Fibroblast of the conjunctiva (primary cell): ENCODE measurements at places on chromosomes 5 and 9.
A peak's percentile ranks its signal among the peaks of the same experiment; 100 is the strongest.

GRCh38 chr5:81161012-81161601, 72.0 kb upstream of the CKMT2 start:
- DNase-seq = no peak

GRCh38 chr5:140502834-140503233, 44.6 kb upstream of the EIF4EBP3 start:
- no peak for DNase-seq

- no peak for DNase-seq
These were observed 155.7 kb upstream of the FBN2 start for GRCh38 chr5:128693764-128694163.

GRCh38 chr5:63962279-63962678, at the start of gene HTR1A:
TSS of gene HTR1A (minus strand) at chr5:63962445. CDS start at chr5:63961719, 726 bp downstream.
- no peak for DNase-seq

DNA sequence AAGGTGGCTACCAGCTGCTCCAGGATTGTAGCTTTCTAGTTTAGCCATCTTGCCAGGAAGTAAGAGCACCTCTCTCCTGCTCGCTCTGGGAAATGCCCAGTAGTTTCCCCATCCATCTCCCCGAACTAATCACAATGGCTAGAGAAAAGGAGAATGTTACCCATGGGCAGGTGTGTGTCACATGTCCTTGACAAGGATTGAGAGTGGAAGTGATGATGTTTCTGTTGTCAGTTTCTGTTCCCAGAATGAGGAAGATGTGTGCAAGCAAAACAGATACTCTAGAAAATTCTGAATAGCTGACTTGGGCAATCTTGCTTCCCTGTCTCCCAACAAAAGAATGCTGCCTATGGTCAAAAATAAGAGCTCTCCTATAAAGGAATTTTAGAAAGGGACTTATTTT, 429.5 kb downstream of the EBF1 start:
- DNase-seq = no peak

GRCh38 chr9:70589571-70590314, 175.3 kb upstream of the KLF9 start:
- DNase-seq = peak; percentile 66

- no peak for DNase-seq
These were observed 197.1 kb downstream of the CDH18 start for GRCh38 chr5:19790829-19791466.

DNA sequence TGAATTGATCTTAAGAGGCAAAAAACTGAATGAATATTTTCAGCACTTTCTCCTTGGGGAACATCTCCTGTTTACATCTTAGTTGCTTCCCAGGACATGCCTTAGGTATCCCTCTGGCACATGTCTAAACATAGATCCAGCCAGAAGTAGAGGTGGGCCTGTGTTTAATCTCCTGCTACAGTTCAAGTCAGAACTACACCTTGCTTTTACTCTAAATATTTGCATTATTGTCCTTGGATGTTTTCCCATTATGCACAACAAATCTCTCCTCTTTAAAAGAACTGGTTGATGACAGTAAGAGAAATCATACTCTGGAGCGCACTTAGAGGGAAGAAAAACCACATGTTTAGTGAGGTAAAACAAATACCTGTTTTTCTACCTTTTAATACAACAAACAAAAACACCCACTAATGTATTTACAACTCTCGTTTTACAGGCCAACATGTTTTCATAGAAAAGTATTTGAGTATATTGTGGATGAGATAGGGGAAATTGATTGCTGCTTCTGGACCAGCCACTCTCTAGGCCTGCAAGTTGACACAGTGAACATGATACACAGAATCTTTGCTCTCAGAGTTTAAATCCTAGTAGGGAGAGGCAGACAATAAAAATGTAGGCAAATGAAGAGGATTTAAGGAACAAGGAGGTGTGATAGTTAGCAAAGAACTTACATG, 32.3 kb downstream of the TNFAIP8 start:
- no peak for DNase-seq

DNA sequence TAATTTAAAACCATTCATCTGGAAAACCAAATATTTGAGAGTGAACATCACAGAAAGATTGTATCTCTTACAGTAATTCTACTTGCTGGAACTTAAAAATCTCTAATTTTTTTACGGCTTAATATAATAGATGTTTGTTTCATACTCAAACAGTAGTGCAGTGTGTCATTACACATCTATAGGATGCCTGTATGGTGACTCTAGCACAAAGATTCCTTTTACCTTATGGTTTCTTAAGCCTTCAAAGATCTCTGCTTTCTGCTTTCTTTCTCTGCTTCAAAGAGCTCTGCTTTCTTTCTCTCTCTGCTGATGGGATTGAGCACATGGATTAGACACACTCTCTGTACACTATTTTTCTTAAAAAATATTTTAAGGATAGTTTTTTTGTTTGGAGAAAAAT, 374.0 kb upstream of the CDH9 start:
- no peak for DNase-seq

DNA sequence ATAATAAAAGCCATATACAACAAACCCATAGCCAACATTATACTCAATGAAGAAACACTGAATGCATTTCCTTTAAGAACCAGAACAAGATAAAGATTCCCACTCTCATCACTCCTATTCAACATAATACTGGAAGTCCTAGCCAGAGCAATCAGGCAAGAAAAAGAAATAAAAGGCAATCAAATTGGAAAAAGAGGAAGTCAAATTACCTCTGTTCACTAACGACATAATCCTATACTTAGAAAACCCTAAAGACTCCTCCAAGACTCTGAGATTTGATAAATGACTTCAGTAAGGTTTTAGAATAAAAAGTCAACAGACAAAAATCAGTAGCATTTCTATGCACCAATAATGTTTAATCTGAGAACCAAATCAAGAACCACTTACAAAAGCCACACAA, 36.6 kb upstream of the HTR4 start:
- DNase-seq = no peak

DNA sequence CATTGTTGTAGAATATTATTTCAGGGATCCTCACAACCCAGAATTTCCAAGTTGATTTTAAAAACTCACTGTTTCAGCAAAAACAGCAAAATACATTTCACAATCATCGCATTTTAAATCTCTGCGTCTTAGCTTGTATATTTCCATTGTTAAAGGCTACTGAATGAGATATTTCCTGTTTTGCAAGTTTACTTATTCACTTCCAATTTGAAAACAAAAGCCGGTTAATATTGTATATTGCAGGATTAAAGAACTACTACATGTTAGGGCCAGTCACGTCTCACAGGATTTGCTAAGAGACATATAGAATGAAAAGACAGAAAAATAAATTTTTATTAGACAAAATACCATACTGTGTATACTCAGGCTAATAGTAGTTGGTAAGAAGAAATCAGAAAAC, 395.9 kb upstream of the CDH9 start:
- no peak for DNase-seq

DNA sequence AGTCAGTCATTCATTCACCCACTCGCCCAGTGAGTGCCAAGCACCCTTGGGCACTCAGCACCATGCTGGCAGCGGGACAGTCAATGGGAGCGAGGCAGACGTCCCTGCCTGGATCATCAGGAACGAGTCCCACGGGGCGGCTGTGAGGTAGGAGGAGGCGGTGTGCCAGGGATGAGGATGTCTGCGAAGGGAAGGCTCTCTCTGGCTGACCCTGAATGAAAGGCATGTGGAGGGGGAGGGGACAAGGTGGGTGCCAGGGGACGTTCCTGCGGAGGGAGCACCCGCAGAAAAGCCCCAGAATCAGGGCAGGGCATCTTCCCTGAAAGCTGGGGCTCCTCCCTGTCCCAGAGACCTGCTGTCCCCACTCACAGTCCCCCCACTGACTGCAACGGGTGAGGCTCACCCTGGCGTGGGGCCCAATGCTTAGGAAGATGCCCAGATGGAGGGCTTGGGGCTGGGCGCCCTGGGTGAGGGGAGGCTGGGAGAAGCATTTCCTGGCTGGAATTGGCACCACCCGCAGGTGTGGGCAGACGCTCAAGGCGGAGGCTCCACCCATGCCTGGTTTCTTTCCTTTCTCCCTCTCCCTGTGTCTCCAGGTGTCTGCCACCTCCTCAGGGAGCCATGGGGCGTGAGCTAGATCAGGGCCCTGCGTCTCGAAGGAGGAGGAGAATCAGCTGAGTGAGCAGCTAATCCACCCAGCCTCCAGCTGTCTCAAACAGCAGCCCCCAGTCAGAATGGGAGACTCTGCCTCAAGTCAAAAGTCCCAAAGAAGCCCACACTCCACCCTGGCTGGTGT, 179.0 kb upstream of the PPP1R26 start:
- no peak for DNase-seq

GRCh38 chr9:83544002-83544698, 5.9 kb upstream of the FRMD3 start:
- peak; percentile 72 for DNase-seq
